ENCODE measurements at places on chromosomes 4 and X. TPM values are rescaled to one million over a fixed set of nuclear protein-coding genes. Genes with fewer than 3 reads are reported as not detected.

SHISA3 gene
- total RNA-seq = not detected

SMIM10 gene
- not detected for total RNA-seq

GRCh38 chr4:155009288-155009687 lies 199.1 kb upstream of the NPY2R start:
- no peak for DNase-seq
- no peak overlapping the region for H3K27ac ChIP-seq
- no peak overlapping the region for H3K4me3 ChIP-seq
- H3K36me3 ChIP-seq = no peaks in the 10 kb centered on the region

DNA sequence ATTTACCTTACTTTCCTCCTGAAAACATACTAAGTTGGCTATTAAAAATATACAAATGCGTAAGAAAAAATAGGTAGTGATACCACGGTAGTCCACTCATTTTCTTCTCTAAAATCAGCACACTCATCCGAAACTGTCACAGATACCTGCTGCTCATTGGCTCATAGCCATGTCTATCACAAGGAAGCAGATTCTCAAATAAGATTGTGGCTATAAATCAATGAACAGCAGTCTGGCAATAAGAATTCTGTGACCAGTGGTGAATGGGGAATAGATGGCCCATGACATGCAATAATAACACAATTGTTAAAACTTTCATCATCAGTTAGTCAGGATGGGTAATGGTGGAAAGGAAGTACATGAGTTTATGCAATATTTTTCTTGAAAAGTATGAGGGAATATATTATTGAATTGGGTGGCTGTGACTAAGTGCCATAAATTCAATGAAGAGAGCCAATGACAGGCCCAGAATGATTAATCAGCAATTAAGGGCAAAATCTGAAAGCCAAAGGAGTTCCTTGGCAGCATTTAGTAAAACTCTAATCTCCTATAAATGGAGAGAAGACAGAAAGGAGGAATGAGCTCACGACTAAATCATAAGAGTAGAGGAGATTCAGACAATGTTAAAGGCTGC lies 202.3 kb upstream of the NEIL3 start:
- H3K27me3 ChIP-seq = no peaks in the 10 kb centered on the region
- no peak overlapping the region for H3K4me3 ChIP-seq
- H3K27ac ChIP-seq = no peak overlapping the region
- H3K36me3 ChIP-seq = no peaks in the 10 kb centered on the region

- no peak for DNase-seq
- no peaks in the 10 kb centered on the region for H3K4me1 ChIP-seq
- H3K4me3 ChIP-seq = no peak overlapping the region
- no peak overlapping the region for H3K27ac ChIP-seq
Observed at GRCh38 chr4:24741910-24742309, 53.5 kb upstream of the SOD3 start.

DNA sequence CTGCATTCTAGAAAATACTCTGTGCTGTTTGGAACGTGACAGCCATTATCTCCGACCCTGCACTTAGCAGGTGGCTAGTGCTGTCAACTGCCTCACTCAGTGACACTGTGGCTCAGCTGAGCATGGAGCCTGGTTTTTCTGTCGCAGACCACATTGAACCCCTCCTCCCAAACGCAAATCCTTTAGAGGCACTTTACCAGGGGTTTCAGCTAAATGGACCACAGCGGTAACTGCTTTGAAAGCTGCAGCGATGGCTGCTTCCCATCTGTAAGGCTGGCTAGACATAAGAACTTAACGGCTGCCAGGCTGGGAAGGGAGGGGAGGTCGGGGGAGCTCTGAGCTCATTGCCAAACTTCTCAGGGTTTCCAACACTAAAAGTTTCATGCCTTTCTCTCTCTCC lies 8.1 kb downstream of the SLC34A2 start:
- DNase-seq = no peak
- no peaks in the 10 kb centered on the region for H3K27me3 ChIP-seq
- H3K27ac ChIP-seq = no peak overlapping the region
- H3K4me1 ChIP-seq = no peaks in the 10 kb centered on the region
- no peak overlapping the region for H3K4me3 ChIP-seq

DNA sequence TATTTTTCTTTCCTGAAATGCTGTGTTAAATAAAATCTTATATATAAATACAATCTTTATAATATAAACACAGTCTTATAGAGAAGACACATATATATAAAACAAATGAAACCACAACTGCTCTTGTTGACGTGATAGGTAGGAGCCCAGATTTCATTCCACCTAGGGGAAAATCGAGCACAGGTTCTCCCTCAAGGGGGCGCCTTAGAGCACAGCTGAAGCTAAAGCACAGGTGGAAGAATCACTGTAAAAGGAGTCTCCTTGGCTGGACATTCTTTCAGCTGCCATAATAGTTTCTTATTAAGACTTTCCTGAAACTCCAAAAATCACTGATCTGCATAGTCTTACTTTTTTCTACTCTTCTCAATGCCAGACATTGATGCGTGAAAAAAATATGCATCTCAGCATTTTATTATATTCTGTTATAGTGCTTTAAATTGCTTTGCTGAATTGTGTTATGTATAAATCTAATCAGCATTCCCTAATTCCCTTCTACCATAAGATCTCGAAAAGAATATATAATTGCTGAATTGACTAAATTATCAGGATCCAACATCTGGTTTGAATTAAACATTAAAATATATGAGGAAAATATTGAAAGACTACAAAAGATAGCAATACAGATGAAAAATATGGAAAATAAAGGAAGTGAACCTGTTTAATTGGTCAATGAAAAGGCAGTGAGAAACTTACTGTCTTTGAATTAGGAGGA lies 25.5 kb upstream of the RXFP1 start:
- H3K4me3 ChIP-seq = no peak overlapping the region
- no peak overlapping the region for H3K27ac ChIP-seq
- H3K27me3 ChIP-seq = no peaks in the 10 kb centered on the region
- H3K36me3 ChIP-seq = no peaks in the 10 kb centered on the region

- peaks cover 5% of the 10 kb centered on the region for H3K36me3 ChIP-seq
- no peak for DNase-seq
- H3K4me1 ChIP-seq = peaks cover 18% of the 10 kb centered on the region
- no peak overlapping the region for H3K4me3 ChIP-seq
Observed at GRCh38 chr4:184432127-184432922, 42.0 kb downstream of the IRF2 start.

DNA sequence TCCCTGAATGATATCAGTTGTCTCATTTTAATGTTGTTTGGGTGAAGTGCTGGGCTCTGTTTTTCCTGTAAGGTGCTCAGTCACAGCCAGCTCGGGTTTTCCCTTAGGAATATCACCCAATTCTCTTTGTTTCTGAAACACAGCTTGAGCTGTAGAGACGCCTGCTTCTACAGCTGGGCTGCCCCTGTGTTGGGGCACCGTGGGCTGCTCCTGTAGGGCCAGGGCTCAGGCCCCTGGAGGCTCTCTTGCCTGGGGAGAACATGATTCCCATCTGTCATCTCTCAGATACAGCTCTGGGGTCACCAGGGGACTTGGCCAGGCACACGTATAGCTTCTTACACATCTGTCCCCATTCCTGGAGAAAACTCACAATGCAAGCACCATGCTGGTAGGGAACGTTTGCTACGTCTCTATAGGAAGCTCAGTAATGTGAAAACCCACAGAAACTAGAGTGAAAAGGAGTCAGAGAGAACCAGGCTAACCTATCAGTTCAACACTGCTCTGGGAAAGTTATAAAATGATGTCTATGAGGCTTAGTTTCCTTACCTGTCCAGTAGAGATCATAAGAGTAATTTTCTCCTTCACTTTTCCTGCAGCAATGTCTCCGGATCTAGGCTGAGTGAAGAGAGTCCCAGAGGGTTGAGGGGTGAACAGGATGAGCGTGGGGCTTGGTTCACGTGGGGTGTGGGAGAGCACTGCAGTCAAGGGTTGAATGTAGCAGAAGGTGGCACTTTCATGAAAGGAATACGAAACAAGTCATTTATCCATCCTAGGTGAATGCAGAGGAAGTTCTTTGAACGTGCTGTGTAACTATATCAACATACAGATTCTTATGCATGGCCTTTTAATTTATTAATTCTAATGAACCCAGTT lies 14.5 kb downstream of the FHDC1 start:
- no peak overlapping the region for H3K4me3 ChIP-seq
- H3K27ac ChIP-seq = no peak overlapping the region
- H3K27me3 ChIP-seq = no peaks in the 10 kb centered on the region
- no peaks in the 10 kb centered on the region for H3K36me3 ChIP-seq
- no peak for DNase-seq

All from CD4-positive, alpha-beta memory T cell (primary cell).